ENCODE measurements at places on chromosomes 13 and 19.

GRCh38 chr13:113900646-113901045 is 36.8 kb upstream of the GAS6 start:
- no peak for DNase-seq

DNA sequence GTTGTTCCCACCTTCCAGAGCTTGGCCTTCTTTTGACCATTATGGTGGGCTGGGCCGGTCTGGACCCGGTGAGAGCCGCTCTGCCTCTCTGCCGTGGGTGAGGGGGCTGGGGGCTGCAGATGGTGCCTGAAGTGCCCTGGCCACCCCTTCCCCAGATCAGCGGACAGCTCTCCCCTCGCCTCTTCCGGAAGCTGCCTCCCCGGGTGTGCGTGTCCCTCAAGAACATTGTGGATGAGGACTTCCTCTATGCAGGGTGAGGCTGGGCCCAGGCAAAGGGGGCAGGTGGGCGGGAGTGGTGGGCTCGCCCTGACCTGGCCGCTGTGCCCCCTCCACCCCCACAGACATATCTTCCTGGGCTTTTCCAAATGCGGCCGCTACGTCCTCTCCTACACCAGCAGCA is 1.9 kb downstream of the DCAF15 start:
- no peak for DNase-seq

DNA sequence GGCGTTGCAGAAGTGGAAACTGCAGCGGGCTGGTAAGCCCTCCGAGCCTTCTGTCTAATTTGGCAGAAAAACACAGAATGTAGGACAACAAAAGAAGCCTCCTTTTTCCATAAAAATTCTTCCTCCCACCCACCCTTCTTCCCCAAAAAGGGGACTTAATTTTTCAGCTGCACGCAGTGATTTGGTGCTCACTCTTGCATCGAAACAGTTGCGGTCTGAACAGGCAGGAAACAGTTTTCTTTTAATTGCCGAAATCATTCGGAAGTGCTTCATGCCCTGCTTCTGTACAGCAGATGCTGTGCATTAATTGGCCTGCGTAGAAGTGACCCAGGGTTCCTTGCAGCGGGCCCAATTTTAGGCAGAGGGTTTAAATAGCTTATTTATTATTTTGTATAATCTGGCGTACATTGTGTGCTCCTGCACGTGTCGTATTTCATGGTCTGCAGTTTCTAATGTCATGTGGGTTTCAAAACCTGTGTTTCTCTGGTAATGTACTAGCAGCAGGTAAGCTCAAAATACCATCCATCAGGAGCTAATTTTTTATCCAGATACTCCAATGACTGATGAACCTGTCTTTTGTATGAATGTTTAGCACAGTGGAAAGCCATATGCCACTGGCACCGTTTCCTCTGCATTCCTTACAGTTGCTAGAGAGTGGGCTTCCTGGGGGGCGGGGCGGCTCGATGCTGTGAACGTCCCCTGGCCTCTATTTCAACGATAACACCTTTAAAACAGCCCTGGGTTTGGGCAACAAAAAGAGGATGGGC is 66.6 kb downstream of the GGACT start:
- DNase-seq = no peak

- DNase-seq = peak; percentile 39
Observed at GRCh38 chr19:47305309-47305751, 4.3 kb upstream of the C5AR1 start.

- DNase-seq = no peak
Observed at GRCh38 chr19:43625918-43626579, 6.6 kb upstream of the ZNF428 start.

GRCh38 chr19:58450856-58451357 is 515 bp upstream of the ZNF324B start:
- DNase-seq = no peak

DNA sequence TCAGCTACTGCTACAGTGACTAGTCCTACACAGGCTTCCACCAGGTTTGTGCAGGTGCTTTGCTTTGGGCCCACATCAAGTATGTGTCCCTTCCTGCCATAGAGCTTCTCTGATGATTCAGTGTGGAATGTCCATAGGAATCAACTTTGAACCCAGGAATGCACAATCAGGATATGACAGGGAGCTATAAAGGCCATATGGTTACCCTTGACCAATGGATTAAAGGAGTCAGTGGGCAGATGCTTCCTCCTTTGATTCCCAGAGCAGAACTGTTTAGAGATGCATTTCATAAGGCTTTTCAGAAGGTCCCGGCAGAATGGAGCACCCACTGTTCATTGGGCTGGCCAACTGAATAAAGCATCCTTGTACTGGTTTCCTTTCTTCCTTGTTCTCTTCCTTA is 145.2 kb upstream of the WASF3 start:
- no peak for DNase-seq

DNA sequence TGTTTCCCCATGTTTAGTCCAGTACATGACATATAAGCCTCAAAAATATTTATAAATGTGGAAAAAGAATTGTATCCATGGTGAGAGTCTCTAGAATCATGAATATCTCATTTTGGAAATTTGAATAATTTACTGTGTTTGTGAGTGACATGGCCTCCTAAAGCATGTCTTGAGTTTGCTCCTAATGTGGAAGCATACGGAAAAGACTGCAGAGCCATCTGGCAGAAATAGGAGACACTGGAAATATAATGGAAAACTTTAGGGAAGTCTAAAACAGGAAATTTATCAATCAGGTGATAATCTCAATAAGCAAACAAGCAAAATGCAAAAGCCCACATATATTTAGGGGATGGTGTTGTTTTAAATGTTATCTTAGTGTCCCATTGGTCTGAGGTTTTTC is 465.0 kb downstream of the TDRD3 start:
- no peak for DNase-seq

DNA sequence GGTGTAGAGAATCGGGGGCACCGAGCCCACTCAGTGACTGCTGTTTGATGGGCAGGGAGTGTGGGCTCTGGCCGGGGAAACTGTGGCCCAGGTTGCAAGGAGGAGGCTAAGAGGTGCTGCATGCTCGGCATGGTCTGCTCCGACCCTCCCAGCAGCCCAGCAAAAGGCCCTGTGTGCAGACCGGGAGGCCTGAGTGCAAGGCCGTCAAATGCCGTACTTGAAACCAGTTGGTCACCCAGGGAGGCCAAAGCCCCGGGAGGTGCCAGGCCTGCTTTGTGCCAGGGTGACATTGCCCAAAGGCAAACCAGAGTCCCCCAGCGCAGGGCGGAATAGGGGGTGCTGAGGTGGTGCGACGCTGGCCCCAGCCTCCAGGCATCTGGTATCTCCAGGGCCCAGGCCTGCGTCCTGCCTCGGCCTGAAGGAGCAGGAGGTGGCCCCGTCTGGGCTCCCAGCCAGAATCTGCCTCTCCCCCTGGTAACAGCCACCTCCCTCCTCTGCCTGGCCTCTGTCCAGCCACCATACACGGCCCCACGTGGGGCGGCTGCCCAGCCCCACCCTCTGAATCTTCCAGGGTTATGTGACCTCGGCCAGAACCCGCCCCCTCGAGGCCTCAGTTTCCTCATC is 4.0 kb downstream of the PIK3R2 start:
- no peak for DNase-seq

DNA sequence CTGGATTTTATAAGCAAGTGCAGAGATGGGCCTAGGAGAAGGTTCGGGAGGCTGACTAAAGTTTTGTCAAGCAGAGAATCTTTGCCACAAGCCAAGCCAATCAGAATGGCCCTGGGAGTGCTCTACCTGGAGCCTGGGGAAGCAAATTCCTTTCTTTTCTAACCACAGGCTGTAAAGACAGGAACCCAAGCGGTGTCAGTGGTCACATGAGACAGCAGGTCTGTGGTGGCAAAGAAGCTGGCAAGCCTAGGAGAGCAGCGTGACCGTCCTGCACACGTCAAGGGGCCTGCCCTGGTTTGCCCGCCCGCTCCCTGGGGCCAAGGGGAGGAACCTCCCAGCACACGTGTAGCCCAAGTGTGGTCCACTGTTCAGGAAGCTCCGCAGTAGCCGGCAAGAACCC is 90.8 kb downstream of the IPO5 start:
- DNase-seq = no peak

- no peak for DNase-seq
Observed at GRCh38 chr13:92952161-92952560, 274.4 kb upstream of the GPC6 start.

DNA sequence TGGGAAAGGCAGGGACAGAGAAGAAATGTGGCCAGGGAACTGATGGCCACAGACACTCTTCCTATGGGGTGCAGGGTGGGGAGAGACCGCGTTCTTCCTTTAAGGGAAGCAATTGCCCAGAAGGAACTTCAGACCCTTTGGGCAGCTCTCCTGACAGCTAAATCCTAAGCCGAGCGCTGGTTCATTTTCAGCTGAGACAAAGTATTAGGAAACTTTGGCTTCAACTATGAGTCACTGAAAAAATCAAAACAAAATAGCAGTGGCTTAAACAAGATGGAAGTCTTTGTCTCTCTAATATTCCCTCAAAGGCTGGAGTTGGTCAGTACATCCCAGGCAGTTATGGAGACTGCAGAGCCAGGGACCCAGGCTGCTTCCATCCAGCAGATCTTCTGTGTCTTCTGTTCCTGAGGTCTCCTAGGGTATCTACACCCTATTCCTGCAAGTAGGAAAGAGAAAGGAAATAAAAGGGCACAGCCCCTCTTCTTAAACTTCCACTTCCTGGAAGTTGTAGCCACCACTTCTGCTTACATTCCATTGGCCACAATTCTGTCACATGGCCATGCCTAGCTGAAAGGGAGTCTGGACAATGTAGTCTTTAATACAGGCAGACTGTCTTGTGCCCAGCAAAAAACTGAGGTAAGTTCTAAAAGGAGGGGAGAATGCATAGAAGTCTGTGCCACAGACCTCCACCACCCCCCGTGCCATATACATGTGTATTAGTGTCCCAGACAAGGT is 163.5 kb downstream of the KATNAL1 start:
- no peak for DNase-seq

GRCh38 chr13:97627566-97627965 is 193.6 kb downstream of the RAP2A start:
- DNase-seq = no peak

- DNase-seq = no peak
Observed at GRCh38 chr13:37616131-37616530, 17.6 kb upstream of the POSTN start.
